ENCODE measurements at places on chromosomes 16 and 17. TPM values are rescaled to one million over a fixed set of nuclear protein-coding genes. Genes with fewer than 3 reads are reported as not detected.

DNA sequence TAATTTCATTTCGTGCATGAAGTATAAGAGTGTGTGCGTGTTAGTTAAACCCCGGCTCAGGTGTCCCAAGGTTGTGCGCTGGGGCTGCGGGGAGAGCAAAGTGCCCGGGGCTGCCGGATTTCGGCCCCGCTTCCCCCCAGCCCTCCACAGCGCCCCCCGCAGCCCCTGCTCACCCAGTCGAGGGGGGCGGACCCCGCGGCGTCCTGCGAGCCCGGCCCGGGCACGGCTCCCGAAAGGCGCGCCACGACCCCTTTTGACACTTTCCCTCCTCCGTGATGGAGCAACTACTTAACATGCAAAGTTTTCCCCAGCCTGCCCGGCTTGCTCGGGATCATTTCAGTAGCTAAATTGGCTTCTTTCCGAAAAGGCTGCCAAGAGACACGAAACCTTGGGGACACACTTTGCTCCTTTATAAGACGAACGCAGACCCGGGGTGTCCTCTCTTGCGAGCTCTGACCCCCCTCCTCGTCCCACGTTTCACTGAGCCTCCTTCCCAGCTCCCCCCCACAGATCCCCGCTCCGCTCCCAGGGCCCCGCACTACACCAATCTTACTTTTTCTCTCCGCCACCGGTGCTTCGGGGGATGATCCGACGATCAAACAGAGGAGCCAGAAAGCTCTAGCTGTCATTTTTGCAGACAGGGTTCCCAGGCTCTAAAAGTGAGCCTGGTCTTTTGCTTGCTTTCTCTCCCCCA, 552 bp downstream of the C17orf58 start:
- DNase-seq = peak; percentile 38

DNA sequence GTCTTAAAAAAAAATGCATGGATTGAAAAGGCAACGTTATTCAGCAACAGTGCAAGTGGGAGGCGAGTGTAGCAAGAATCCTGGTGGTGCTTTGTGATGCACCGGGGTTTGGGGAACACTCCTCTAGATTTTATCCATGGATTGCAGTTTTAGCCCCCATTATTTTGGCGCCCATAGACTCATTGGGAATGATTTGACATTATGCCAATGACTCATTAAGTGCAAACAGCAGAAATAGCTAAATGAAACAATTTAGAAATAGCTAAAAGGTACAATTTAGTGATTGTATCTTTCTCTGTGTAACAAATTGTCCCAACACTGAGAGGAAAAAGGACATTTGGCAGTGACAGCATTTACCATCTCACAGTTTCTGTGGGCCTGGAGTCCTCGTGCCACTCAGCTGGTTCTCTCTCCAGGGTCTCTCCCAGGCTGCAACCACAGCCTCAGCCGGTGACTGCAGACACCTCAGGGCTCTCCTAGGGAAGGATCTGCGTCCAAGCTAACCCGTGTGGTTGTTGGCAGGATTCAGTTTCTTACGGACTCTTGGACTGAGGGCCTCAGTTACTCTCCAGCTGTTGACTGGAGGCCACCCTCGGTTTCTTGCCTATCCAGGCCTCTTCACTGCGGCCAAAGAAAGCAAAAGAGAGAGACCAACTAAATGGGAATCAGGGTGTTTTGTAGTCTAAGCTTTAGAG, 398.7 kb downstream of the SNX29 start:
- DNase-seq = no peak

DNA sequence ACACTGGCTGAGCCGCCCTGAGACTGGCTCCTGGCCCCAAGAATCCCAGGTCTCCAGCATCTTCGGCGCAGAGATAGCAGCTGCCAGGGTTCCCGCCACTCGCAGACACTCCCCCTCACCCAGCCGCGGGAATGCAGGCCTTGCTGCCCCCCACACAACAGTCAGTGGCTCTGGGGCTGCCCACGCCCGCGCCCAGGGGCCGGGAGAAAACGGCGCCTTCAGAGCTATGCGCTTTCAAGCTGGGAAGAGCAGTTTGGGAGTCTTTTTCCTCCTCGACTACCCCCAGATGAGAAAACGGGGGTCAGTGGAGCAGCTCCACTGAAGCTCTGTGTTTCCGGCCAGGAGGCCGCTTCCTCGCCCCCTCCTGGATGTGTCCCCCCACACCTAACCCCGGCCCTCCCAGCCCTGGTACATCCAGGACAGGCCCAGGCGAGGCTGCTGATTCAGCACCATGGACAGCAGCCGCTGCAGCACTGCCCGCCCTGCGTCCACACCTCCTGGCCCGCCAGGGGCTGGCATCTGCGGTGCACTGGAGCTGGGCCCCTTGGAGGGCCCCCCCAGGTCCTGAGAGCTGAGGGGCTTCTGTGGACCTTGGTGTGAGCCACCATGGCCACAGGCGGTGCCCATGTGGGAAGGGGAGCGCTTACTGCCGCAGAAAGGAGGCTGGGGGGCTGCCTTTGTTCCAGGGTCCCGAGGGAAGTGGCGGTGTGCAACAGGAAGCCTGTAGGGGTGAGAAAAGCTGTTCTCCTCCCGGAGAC, 35.7 kb downstream of the CACNA1H start:
- DNase-seq = peak; percentile 50

DNA sequence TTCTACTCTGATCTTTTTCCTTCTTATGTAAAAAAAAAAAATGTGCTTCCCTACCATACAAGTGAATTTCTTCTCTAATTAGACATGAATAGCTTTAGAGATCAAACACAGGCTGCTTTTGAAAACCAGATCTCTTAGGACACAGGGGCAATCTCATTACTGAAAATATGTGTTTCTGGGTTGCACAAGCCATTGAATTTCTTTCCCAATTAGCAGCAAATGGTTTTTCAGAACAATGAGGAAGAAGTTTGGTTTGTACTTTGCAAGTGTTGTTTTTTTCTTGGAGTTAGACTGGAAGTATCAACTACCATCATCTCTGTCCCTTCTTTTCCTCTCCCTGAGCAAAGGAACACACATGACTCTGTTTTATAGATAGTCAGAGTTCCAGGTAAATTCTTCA, 5.6 kb upstream of the ANKS4B start:
- DNase-seq = no peak

GRCh38 chr17:63682441-63682840, 17.5 kb downstream of the LIMD2 start:
- no peak for DNase-seq

- no peak for DNase-seq
Observed at GRCh38 chr16:17304491-17305119, 166.2 kb downstream of the XYLT1 start.

GRCh38 chr17:44024271-44024663, 9.5 kb upstream of the TMEM101 start:
- no peak for DNase-seq

- no peak for DNase-seq
Observed at GRCh38 chr17:28174352-28175046, 132.0 kb downstream of the NLK start.

DNA sequence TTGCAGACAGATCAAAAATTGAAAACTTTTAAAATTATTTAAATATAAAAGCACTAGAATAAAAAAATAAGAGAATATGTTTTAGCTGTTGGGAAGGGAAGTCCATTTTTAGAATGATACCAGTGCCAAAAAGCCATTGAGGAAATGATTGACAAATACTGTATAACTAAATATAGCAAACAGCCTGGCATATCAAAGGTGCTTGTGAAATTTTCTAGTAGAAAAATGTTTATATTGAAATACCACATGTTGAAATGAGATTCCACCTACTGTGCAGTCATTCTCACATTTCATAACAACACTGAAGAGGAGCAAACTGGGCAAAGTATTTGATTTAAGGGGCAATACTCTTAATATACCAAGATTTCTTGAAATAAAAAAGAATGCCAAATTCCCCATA, 183.5 kb downstream of the PHKB start:
- no peak for DNase-seq

DNA sequence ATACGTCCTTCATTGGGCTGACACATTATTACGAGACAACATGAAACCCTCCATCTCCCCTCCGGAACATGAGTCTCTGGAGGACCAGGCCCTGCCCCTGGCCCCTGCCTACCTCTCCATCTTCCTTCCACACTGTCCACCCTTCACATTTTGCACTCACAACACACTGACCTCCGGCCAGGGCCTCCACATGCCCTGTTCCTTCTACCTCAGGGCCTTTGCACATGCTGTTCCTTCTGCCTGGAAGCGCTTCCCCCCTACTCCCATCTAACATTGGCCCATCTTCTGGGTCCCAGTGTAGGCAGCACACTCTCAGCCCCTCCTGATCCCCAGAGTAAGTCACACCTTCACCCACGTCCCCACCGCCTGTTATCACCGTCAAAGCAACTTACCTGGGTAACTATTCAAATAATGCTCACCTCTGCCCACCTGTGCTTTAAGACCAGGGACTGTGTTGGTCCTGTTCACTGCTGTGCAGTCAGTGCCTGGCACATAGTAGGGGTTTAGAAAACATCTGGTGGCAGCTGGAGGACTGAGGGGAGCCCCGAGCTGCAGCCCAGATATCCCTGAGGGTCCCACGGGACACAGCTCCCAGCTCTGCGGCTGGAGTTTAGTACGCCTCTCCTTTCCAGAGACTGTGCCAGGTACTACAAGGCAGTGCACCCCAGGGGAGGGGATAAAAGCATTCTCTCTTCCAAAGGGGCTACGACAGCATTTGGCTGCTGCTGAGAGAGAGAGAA, 27.2 kb downstream of the RPH3AL start:
- DNase-seq = no peak

- DNase-seq = no peak
Observed at GRCh38 chr17:2194889-2195335, 108.7 kb downstream of the SMG6 start.

DNA sequence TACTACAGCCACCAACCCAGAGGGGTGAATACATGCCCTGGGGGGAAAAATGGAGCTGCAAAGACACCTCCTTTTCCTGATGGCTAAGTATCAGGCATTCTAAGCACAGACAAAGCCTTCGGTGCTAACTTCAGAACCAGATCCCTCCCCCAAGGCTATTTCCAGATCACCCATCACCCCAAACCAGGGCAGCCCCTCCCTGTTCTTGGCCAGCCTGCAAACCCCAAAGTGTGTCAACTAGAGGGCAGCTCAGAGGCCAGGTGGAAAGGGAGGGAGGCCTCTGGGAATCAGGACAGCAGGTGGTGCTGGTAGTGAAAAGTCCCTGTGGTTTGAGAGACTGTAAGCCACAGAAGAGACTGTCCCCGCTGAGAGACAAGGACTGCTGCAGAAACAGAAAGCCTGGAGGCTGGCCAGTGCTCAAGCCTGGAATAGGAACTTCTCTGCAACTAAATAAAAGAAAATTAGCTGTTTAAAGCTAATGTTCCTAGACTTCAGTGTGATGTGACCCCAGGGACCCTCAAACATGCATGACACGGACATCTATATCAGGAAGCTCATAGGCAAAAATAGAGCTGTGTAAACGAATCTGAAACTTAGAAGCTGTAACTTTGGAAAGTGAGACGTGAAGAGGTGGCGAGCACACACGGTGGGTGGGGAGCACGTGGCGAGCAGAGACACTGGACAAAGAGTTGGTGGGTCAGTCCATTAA, 9.1 kb downstream of the TUBG1 start:
- DNase-seq = no peak

DNA sequence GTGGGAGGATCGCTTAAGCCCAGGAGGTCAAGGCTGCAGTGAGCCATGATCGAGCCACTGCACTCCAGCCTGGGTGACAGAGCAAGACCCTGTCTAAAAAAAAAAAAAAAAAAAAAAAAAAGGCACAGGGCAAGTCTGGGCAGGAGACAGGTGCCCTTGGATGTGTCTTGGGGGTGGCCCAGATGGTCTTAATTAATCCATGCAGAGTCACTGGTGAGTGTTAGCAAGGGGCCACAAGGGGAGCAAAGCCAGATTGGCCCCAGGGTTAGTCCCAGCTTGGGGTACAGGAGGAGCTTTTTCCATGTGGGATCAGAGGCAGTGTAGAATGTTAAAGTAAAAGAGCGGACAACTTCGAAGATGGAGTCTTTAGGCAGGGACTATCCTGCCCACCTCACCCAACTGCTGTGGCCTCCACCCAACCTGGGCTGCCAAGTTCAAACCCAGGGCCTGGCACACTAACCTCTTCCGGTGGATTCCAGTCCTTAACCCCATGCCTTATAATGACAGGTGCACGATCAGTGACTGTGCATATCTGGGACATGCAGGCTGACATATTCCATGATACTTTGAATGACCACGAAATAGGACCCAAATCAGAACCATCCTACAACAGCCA, 32.2 kb upstream of the MFSD6L start:
- no peak for DNase-seq

DNA sequence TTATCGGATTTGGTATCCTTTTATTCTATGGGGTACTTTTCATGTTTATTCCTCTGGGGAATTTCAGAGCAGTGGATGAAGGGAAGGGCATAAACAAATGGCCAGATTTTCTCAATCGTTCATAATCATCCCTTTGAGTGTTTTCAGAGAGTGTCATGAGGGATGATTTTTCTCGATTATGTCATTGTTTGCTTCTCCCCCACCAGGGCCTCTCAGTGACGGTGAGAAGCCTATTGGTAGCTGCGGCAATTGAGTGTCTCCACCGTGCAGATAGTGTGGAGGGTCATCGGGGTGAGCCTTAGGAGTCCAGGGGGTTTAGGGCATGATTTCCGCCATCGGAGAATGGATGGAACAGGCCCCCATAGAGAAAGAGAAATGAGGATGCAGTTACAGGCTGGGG, 57.2 kb downstream of the USP43 start:
- DNase-seq = no peak

DNA sequence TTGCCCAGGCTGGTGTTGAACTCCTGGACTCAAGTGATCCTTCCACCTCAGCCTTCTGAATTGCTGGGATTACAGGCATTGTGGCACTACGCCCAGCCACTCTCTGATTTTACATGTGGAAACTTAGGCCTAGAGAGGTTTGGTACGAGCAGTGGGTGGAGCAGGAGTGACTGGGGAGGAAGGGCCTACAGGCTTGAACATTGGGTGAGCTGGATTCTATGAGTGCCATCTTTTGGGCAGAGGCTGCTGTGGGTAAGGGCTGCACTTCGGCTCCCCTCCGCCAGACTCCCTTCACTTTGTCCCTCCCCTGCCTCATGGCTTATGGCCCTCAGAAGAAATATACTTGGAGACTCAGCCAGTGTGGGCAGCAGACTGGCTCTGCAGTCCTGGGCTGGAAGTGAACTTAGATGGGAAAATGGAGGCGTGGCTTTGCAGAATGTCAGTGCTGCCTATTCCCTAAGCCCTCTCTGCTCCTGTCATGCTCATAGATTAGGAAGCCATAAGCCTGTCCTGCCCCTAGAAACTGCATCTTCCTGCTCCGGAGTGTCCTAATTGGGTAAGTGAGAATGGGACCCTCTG, 9.5 kb upstream of the MRC2 start:
- no peak for DNase-seq

Gene EME1
- total RNA-seq = not detected

Gene TBC1D3I
- total RNA-seq = not detected

Gene SEPTIN1
- total RNA-seq = not detected

Gene MYO15A
- 1.5 TPM for total RNA-seq

Gene SLX1B
- total RNA-seq = 9.3 TPM

Gene NACA2
- not detected for total RNA-seq

Gene DOC2B
- 7.9 TPM for total RNA-seq

Gene MNT
- 7.1 TPM for total RNA-seq

Gene TPSAB1
- total RNA-seq = 17.9 TPM

Gene STAT5A
- total RNA-seq = 69.2 TPM

Gene LASP1
- total RNA-seq = 40.7 TPM

Gene CDK5R1
- total RNA-seq = 1.4 TPM

Data from uterus (tissue), 4 donors.